ENCODE measurements at places on chromosomes 16 and 17.

- no peak for DNase-seq
These were observed 9.5 kb downstream of the IRF8 start for GRCh38 chr16:85908444-85908843.

DNA sequence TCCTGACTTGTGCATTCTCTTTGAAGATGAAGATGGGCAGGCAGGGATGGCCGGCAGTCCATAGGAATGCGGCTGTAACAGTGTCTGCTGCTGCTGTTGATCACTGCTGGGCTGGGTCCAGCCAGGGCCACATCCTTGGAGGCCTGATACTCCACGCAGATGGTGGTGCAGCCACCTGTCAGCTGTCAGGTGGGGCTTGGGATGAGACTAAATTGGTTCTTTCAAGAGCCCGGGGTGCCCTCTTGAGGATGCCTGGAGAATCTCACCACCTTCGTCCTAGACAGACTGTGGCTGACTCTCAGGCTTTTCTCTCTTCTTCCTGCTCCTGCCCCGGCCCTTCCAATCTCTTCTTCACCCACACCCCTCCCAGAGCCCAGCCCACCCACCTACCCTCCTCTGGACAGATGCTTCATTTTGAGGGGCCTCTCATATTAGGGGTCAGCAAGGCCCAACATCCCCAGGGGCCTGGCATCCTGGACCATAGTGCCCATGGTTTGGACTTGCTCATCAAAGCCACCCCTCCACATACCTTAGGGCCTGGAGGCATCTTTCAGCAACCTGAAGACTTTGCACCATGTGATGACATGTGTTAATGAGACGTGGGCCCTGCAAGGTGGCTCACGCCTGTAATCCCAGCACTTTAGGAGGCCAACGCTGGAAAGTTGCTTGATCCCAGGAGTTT lies 19.1 kb downstream of the OSBPL7 start:
- peak; percentile 81 for DNase-seq

DNA sequence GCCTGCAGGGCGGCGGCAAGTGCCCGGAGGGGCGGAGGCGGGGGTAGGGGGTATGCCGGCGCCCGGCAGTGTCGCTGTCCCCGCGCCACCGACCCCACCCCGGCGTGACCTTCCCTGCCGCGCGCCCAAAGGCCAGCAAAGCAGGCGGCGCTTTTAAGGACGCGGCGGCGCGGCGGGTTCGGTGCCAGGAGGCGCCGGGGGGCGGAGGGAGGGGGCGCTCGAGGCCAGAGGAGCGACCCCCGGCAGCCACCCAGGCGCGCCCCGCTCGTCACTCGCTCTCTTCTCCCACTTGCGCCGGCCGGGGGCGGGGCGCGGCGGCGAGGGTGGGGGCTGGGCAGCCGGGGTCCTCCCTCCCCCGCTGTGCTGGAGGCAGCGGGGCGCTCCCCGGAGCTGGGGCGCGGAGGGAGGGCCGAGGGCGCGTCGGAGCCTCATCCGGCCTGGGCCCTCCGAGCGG lies 8.6 kb upstream of the BAHCC1 start:
- no peak for DNase-seq

GRCh38 chr17:236641-237405 lies 55.4 kb upstream of the DOC2B start:
- DNase-seq: peak; percentile 76

DNA sequence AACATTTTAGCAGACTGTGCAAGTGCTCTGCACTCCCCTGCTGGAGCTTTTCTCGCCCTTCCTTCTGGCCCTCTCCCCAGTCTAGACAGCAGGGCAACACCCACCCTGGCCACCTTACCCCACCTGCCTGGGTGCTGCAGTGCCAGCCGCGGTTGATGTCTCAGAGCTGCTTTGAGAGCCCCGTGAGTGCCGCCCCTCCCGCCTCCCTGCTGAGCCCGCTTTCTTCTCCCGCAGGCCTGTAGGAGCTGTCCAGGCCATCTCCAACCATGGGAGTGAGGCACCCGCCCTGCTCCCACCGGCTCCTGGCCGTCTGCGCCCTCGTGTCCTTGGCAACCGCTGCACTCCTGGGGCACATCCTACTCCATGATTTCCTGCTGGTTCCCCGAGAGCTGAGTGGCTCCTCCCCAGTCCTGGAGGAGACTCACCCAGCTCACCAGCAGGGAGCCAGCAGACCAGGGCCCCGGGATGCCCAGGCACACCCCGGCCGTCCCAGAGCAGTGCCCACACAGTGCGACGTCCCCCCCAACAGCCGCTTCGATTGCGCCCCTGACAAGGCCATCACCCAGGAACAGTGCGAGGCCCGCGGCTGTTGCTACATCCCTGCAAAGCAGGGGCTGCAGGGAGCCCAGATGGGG lies 3.1 kb downstream of the GAA start:
- DNase-seq: no peak

DNA sequence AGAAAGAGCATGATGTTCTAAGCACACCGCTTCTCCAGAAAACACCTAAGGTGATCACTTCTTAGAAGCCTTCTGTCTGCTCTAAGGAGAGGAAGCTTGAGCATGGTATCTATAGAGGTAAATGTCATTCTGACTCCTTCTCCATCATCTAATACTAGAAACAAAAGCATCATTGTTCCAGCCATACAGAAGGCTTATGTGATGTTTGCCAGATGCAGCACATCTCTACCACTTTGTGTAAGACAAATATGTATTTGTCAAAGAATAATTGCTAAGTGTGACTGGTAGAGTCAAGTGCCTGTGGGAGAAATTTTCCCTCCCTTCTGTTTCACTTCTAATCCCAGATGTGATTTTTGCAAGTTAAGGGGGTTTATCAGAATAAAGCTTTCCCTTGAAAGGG lies 217.1 kb downstream of the HS3ST3A1 start:
- no peak for DNase-seq

DNA sequence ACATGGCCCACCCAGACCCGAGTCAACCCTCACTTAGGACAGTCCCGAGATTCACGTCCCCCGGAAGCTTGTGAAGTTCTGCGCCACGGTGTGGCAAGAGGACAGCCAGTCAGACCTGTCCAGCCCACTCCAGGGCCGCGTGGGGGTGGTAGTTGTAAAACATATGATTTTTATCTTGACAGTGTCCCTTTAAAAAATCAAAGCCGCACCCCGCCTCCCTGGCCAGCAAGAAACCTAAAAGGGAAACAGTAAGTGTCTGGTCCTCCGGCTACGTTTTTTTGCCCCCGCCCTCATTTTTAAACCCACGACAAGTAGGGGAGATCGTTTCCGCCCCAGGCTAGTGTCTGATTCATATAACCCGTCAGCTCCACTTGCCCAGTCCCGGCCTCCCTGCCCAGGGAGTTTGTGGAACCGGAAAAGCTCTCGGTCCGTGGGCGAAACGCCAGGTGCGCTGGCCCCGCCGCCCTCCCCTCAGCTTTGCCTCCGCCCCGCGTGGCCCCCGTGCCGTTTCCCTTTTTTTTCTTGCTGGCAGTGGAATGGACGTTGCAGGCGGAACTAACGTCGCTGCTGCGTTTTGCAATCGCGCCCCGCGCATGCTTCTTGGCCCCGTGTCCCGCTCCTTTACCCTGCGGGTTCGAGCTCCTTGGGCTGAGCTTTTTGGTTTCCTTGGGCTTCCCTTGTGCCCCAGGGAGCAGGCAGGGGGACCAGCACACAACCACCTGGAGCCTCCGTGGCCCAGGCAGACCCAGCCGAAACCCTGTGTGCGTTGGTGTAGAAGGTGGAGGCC lies 13.3 kb upstream of the NUDT16L1 start:
- peak; percentile 86 for DNase-seq

- DNase-seq: no peak
These were observed 474.9 kb downstream of the SLC39A11 start for GRCh38 chr17:72617557-72617956.

DNA sequence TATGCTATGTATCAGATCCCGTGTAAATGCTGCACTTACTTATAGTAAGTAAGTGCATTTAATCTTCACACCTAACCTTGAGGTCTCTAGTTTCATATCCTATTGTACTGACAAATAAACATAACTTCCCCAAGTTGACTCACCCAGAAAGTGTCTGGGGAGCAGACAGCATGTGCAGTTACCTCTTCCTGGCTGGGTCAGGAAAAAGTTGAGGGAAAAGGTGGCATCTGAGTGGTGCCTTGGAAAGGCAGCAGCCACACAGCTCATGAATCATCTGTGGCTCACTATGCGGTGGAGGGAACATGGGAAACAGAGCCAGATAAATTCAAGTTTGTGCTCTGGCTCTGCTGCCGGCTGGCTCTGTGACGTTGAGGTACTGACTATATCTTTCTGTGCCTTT lies 382.0 kb upstream of the DYNLRB2 start:
- no peak for DNase-seq
